NB4 (cell line): ENCODE measurements at places on chromosomes 4 and X.

DNA sequence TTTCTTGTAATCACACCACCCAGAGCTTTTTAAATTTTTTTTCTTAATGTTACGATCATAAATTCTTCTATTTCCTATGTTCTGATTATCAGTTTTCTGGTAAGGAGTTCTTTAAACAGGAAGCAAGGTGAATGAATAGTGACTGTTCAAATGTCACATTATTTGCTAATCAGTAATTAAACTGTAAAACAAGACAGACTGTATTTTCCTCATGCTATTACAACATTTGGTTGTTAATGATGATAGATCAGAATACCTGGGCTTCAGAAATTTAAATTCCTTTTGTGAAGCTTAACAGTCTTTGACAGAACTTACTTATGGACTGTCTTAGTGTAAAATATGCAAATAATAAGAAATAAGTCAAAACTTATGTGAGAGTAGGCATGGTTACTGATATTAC, 41.4 kb downstream of the CLCN3 start:
- no peak for DNase-seq

- DNase-seq, result no peak
These were observed 71.6 kb upstream of the SH3RF1 start for GRCh38 chr4:169342159-169342860.

DNA sequence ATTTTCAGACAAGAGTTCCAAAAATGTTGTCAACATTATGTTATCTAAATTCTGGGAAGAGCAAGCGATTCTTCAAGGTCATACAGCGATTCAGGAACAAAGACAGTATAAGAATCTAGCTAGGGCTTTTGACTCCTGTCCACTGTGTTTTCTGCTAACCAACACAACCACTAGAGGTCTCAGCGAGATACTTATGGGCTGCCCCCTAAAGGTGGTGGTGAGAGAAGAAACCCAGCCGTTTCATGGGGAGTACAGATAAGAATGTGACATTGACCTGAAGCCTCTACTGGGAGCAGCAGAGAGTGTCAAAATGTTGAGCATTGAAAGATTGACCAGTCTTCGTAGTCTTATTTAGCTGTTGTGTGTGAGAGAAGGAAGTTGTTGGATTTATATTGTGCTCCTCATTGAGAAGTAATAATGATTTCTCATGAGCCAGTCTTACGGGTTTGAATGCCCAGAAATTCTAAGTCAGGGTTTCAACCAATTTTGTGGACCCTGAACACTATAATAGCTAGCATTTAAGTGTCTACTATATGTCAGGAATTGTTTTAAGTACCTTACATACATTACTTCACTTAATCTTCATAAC, 168.3 kb downstream of the SPRY1 start:
- peak; percentile 91 for DNase-seq

- DNase-seq, result peak; percentile 66
These were observed 120.7 kb upstream of the TRIM2 start for GRCh38 chr4:153083447-153083947.

DNA sequence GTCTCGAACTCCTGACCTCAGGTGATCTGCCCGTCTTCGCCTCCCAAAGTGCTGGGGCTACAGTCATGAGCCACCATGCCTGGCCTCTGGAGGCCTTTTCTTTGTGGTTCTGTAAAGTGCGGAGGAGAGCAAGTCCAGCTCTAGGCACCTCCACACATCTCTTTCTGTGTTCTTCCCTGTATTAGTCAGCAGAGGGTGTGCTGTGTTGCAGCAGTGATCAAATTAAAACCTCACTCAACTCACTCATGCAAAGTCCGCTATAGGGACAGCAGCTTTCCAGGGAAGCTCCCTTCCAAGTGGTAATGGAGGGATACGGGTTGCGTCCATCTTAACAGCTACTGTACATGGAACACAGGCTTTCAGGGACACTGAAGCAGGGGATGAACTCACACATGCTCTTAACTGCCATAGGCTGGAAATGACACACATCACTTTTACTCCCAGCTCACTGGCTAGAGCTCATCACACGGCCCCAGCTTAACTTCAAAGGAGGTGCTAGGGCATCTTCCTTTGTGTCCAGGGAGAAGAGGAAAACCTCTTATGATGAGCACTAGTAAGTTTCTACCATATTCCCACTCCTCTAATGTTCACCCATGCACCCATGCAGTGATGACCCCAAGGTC, 36.0 kb upstream of the CCNG2 start:
- peak; percentile 4 for DNase-seq

DNA sequence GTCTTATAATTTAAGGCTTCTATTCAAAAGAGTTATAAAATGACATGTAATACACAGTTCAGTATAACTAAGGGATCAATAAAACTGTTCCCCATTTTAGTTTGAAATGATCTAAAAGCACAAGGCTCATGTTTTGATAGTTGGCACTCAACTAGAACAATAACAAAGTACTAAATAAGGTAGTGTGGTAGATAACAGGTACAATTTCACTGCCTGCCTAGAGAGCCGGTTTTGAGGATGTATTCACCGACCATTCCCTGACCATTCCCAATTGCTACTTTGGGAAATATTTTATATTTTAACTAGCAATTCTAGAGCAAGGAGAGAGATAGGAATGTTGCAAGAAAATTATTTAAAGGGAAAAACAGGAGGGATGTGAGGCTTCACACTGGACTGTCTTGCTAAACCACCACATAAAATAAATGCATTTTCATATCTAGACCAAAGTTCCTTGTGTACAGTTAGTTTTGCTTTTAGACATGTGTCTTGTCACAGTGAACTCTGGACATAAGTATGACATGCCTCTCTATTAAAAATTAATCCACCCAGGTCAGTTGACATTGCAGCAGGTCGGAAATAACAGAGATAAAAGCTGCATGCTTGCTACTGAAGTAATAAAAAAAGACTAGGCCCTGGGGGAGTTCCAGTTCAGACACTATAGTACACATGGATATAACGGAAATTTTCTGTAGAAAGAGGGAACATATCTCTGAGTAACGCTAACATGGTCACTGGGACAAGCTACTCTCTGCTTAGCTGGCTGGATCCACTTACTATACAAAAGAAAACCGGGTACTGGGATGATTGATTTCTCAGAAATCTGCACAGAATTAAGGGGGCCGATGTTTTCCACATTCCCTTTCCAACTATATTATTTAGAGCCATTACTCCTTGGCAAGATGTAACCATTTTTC, 56.3 kb upstream of the NAP1L5 start:
- DNase-seq, result no peak

GRCh38 chrX:148354916-148355315, 145.5 kb upstream of the AFF2 start:
- DNase-seq, result peak; percentile 73

DNA sequence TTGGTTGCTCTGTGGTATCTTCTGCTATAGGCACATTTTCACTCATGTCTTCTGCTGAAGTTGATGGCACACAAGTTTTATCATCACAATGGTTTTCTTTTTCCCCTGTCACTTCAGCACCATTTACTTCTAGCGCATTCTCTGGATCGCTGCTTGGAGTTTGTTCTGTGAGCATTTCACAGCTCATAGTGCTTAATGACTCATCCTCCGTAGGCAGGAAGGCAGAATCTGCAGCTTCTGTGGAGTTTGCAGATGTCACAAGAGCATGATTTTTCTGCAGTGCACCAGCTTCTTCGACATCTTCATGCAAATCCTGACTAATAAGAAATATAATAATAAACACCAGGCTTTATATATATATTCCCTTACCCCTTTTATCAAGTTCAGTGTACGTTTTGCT, 83.6 kb downstream of the CHM start:
- DNase-seq, result peak; percentile 1
